ENCODE measurements at places on chromosomes 7 and 10.

DNA sequence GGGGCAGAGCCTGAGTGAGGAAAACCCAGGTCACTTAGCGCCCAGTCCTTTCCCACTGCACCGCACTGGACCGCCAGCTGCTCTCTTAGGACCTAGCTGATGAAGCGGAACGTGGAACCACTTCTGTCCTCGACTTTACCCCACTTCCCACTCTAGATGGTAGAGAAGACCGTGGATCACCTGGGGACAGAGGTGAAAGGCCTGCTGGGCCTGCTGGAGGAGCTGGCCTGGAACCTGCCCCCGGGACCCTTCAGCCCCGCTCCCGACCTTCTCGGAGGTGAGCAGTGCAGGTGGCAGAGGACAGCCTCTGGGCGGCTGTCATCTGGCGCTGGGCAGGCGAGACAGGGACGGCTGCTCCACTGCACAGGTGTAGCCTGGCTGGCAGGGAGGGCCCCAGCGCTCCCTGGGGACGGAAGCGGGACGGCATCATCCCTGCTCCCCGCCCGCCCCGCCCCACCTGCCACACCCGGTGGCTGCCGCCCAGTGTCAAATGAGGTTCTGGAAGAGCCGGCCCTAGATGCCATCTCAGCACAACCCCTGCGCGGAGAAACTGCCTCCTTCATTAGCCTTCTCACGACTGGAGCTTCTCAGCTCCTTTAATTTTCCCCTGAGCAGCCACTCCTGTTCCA is 11.7 kb downstream of the PLAC9 start:
- DNase-seq = no peak

DNA sequence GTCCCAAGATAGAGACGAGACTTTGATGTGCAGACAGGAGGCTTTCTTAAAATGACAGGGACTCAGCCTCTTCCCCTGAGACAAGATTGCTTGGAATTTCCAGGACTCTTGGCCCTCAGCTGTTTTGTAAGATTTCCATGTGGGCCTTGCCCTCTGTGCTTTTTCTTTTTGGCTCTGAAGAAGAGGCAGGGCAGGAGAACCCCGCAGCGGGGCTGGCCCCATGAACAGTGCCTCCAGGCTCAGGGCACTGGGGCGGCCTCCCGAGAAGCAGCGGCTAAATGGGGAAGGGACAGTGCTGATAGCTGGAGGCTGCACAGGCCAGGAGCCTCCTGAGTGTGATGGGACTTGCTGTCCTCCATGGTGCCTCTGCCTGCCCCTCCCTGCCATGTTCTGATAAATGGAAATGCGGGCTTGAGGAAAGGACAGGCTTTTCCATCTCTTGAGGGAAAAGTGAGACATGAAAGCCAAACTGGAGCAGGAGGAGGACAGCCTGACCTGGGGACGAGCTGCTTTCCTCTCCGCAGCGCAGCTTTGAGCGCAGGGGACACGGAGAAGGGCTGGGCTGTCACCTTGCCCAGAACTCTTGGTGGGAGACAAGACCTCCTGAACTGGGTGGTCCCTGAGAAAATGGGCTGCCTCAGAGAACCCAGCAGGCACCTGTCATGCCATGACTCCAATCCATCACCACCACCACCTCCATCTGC is 12.1 kb downstream of the SAP25 start:
- DNase-seq = no peak

DNA sequence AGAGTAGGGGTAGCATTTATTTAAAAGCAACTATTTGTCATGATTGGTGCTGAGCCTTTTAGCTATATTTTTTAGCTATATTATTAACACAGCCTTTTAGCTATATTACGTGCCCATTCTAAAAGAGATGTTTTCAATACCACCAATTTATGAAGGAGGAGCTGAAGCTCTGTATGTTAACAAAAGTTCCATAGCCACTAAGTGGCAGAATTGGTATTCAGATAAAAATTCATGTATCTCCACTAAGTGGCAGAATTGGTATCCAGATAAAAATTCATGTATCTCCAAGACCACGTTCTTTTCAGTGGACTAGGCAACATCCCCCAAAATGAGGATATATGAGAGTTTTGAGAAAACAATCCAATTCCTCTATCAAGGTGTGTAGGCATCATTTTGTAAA is 268.6 kb downstream of the HGF start:
- peak; percentile 9 for DNase-seq

DNA sequence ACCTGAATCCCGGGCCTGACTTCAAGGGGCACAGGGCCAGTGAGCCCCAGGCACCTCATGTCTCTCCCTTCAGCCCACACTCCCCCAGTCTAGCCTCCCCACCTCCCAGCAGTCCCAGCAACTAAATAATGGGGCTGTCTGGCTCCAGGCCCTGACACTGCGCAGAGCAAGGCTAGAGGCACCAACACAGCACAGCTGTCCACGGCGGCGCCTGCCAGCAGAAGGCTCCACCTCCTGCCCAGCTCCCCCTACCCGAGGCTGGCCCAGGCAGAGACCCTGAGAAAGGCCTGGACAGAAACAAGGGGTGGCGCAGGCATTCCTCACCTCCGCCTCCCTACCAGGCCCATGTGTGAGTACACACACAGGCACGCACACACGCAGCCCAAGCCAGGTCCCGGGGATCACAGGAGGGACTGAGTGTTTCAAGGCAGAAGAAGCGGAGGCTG is 6.1 kb downstream of the KCNH2 start:
- no peak for DNase-seq

- no peak for DNase-seq
Observed at GRCh38 chr7:39304178-39304577, 262.0 kb upstream of the YAE1 start.

DNA sequence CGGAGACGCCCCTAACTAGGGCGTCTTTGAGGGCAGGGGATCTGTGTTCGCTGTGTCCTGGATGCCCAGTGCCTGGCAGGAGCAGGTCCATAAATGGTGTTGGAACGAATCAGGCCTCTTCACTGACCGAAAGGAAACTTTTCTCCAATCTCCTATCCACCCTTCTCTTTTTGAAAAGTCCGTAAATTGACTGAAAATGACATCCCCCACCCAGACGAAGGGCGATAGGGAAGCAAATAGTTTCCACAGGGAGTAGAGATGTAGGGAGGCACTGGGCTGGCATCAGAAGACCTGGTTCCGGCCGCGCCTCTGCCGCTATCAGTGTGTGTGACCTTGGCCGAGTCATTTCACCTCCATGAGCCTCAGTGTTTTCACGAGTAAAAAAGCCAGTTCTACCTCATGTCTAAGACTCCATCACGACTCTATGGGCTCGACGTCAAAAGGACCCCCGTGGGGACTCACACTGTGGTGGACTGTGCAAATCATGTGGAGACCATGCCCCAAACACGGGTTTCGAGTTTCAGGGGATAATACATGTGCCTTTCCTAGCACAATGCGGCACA is 497 bp upstream of the RAB11FIP2 start:
- DNase-seq = no peak

DNA sequence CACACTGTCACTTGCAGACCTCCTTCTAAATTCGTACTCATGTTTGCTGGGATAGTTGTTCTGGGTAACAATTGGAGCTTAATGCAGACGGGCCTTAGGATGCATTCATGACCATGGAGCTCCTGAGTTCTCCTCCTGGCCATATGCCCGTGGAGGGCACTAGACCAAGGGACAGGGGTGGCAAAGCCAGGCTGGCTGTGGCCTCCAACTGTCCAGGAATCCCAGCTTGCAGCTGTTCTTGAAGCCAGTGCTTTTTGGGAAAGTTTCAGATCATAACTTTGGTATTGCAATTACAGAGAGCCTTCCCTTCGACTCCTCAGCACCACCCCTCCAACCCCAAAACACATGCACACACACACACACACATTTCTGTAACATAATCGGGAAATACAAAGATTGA is 30.6 kb downstream of the ANTXRL start:
- DNase-seq = no peak

DNA sequence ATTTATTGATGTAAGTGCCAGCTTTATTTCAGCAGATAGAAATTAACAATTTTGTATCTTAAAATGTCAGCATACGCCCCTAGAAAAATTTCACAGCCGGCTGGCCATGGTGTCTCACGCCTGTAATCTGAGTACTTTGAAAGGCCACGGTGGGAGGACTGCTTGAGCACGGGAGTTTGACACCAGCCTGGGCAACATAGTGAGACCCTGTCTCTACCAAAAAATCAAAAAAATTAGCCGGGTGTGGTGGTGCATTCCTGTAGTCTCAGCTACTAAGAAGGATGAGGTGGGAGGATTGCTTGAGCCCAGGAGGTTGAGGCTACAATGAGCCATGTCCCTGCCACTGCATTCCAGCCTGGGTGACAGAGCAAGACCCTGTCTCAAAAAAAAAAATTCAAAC is 14.1 kb downstream of the GTF2I start:
- no peak for DNase-seq

DNA sequence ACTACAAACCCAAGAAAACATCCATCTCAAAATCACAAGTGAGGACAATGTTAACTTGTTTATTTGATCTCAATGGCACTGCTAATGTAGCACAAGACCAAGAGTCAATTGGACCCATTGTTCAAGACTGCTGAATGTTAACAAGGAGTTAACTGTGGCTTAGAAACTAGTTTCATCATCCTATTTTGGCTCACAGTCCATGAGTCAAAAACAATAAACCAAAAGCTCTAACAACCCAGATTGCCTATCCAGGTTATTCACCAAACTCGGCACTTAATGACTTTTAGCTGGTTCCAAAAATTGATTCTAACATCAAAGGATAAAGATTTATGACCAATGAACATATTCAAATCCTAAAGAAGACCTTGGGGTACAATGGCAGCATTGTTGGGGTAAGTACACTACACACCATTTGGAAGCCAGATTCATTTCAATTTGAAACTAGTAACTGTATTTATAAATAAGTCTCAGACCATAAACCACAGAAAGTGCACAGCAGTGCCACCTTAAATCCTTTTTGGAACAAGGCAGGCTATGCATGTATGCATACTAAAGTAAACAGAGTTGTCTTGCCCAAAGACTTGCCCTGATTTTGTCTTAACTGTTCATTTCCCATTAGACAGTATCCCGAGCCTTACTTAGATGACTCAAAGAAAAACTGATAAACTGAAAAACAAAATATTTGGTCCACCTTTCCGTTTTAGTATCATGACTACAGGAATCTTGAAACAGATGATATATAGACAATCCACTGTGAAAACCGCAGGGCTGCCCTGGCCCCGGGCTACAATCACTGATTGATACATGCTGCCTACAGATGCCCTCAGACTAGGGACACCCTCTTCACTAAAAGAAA is 84.5 kb downstream of the SRPK2 start:
- no peak for DNase-seq

DNA sequence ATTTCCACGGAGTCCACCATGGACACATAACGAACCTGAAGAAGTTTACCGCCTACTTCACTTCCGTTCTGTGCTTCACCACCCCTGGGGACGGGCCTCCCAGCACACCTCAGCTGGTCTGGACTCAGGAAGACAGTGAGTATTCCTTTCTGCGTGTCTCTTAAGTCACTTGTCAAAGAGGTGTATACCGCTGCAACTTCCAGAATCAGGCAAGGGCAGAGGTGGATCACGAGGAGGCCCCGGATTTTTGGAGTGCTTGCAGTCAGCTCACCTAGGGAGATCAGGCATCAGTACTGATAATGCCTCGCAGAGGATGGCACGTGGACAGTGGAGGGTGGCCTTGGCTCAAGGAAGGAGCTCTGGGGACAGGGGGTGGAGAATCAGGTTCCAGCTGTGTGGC is 630.4 kb upstream of the FOXK1 start:
- no peak for DNase-seq

- DNase-seq = no peak
Observed at GRCh38 chr10:89615112-89615511, 29.9 kb downstream of the PANK1 start.

DNA sequence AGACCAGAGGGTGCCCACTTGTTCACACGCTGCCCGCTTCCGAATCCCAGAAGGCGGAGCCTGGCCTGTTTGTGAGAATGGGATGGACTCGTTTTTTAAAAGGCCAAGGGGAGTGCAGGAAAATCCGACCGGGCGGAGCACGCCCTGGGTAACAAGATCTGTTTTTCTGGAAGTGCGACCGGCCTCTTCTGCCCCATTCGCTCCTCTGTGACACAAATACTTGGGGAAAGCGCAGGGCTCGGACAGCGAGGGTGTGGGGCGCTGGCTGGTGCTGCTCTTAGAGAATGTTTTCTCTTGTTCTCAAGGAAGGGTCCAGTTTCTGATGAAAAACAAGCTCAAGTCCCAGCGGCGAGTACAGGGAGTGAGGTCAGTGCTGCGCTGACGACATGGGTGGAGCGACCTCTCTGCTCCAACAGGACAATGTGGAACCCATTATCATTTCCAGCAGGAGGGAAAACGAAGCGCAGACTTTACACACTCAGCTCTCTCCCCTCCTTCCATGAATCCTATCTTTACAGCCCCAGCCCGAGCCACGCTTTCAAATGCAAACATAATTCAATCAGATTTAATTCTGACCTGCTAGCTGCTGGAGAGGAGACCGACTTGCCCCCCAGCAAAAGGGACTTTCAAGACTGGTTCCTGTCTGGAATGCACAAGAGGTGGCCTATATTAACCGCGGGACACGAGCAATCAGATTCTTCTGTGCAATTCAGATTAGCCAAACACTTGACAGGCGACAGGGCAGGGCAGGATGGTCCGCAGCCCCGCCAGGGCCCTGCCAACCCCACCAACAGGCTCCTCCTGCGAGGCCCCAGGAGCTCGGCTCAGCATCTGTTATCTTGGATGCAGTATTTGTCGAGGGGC is 1.1 kb downstream of the RADIL start:
- peak; percentile 14 for DNase-seq

DNA sequence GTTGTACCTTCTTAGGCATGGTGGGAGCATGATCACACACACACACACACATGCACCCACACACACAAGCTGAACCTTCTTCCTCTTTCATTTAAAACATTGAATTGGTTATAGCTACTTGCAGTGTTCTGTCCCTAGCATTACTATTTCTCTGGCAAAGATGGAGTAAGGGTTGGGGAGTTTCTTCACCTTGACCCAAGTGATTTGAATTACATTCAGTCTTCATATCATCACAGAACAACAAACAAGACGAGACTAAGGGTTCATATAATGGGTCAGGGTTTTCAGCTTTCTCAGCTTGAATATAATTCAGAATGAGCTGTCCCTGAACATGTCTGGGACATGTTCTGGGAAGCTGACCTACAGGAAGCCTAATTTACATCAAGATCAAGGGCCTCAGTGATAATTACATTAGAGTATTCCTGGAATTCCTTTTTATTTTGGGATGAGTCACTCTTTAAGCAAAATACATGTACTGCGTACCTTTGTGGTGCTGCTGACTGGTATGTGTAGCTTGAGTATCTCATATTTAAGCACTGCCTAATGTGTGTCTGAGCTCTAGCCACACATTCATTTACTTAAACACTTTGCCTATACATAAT is 213.5 kb upstream of the TMEM229A start:
- DNase-seq = peak; percentile 6

DNA sequence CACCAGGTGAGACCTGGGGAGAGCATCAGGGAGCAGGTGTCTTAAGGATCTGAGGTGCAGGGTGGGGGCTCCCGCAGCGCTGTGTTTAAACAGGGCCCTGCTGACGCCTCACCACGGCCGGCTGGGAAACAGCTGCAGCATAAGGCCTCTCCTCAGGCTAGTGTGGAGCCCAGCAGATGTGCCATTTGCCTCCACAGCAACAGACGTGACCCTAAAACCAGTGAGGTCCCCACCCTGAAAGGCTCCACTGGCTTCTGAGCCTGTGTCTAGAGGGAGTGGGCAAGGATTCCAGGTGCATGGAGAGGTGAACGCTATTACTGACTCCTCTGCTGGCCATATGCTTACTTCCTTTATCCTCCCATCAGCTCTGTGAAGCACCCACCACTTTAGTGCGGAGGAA is 47.8 kb downstream of the SYPL1 start:
- no peak for DNase-seq

GRCh38 chr7:50793947-50794570 is 11.4 kb upstream of the GRB10 start:
- DNase-seq = no peak
